ENCODE measurements at places on chromosomes 7 and 10. TPM values are rescaled to one million over a fixed set of nuclear protein-coding genes. Genes with fewer than 3 reads are reported as not detected.

DNA sequence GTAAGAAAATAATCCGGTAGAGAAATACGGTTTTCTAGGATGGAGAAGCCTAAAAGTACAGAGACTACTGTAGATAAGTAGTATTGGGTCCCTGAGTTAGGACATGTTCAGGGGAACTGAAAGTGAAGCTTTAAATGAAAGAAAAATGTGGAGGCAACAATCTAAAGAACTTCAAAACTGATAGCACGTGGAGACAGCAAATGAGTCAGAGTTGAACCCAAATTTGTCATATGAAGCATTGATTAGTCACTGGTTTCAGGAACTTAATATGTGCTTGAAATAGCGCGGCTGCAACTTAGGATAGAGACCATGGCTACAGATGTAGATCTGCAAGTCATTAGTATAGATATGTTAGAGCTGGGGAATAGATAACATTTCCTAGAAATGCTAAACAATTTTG is 1138.6 kb upstream of the SORCS1 start:
- DNase-seq: no peak

DNA sequence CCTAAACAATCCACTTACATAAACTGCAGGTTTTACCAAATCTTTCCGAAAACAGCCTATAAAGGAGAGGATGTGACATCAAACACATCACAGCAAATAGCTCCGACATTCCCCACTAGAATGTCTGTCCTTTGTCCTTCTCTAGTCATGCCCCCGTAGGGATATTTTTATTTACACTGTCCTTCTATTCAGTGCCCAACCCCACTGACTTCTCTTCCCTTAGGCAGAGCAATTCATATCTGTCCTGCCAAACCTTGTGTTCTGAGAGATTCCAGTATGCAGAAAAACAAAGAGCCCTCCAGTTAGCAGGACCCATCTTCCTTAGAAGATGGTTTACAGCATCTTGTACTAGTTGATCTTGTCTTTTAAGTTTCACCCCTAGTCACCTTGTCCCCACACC is 5.4 kb upstream of the GLI3 start:
- no peak for DNase-seq

DNA sequence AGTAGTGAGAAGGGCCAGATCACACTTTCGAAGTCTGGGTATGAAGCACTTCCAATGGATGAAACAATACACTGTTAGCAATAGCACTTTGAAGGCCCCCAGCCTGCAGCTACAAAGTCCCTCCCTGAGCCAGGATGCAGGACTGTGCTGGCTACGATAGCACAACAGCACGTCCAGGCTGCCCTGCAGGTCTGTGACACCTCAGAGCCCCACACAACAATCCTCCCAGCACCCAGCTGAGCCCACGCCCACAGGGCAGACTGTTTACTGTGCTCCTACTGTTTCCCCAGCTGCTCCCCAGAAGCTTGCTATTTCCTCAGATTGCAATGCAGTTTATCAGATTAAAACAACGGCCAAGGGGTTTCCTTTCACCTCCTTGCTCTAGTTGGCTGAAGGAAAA is 71.4 kb downstream of the HTR5A start:
- DNase-seq: no peak

- DNase-seq: peak; percentile 85
These were observed 957 bp upstream of the SVIL start for GRCh38 chr10:29635711-29636144.

GRCh38 chr7:17408904-17409290 is 110.4 kb downstream of the AHR start:
- DNase-seq: peak; percentile 17

DNA sequence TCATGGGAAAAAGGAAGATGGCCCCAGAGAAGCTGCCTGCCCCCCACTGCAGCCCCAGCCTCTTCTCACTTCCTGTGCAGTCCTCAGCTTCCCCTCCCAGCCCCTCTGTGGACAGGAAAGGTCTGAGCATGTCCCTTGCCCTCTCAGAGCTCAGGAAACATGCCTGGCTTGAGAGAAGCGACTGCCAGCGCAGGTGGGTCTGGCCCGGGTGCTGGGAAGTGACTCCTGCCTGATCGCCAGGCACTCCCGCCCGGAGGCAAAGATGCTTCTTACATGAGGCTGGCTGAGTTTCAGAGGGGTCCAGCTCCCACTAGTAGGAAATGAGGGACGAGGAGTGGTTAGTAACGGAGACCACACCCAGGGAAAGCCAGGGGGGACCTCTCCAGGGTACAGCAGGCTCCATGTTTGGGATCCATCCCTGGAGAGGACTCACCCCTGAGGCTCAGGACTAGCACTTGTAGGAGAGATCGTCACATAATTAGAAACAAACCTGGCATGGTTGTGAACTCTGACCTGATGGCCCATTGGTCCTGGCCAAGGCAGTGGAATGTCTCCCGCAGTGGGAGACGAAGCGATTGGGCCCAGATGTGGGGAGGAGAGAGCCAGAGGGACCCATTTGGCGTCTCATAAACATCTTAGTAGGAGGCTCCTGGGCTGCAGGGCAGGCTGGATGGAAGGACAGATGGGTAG is 12.3 kb downstream of the ELN start:
- no peak for DNase-seq

DNA sequence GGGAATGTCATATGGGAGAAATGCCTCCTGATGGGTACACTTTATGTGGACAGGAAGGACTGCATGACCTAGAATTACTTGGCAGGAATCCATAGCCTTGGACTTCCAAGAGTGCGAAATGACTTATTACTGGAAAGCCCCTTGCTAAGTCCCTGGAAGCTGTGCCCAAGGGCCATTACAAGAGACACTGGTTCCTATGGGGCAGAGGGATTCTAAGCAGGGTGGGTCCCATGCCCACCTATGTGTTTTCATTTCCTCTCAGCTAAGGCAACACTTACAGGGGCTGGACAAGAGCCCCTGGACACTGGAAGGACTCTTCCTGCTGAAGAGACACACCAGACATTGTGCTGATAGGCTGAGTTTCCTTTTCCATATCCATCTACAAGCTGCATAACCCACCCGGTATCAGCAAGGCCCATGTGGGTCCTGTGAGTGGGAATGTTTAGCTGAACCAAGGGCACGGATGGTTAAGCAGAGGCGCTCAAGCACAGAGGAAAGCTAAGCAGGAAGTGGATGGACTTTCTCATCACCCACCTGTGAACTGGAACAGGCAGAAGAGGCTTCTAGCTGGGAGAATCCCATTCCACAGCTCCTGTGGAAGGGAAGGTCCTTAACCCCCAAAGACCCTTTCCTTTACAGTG is 56.2 kb downstream of the XPNPEP1 start:
- DNase-seq: peak; percentile 59

DNA sequence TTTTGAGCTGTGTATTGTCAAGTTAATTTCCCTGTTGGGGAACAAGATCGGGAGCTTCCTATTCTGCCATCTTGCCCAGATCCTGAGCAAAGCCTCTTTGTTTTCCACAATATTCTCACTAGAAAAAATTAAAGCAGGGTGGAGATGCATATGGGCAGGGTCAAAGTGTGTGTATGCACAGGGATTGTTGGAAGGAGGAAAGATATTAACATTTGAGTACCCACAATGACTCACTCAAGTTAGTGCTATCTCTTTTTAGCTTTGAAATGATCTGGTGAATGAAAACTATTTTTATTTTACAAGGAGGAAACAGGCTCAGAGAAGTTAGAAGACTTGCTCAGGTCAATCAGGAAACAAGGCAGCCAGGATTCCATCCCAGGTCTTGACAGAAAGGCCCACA is 6.7 kb upstream of the BTBD16 start:
- DNase-seq: no peak

- no peak for DNase-seq
These were observed 41.8 kb downstream of the FGFR2 start for GRCh38 chr10:121556455-121556854.

DNA sequence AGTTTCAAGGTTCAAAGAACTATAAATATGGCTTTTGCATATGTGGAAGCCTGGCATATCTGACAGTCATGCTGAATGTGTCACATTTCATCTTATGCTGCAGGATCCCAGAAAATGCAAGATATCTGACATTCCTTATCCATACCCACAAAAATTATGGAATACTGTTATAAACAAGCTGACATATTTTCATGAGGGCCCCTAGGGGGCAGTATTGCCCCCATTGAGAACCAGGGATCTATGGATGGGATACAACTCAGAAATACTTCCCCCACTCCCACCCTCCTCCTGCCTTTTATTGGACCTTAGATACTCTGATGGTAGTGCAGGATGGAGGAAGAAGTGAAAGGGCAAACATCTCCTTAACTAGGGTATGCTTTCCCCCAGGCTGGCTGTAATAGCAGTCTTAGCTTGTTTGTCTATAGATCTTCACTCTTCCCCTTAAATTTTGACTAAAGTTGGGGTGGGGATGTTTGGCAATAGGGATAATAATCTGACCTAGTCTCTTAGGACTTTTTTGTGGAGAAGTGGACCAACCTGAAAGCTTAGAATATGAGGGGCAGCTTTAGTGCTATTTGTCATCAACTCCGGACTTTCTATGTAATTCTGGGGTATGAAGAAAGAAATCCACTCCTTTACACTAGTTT is 3.5 kb upstream of the GNGT1 start:
- DNase-seq: peak; percentile 64

DNA sequence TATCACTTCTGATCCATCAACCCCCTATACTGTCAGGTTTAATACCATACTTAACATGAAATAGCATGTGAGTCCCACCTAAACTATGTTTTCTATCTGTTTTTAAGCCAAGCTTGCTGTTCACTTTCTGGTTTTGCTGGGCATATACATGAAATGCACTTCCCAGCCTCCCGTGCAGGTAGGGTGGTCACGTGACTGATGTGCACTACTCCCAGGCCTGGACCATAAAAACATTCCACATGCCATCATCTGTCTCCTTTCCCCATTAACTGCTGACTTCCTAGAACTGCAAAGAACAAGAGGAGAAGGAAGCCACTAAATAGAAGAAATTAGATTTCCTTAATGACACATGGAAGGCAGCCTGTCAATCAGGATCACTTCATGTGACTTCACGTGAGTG is 40.1 kb upstream of the CALD1 start:
- DNase-seq: no peak

- no peak for DNase-seq
These were observed 78.5 kb downstream of the SHH start for GRCh38 chr7:155733582-155734444.

DNA sequence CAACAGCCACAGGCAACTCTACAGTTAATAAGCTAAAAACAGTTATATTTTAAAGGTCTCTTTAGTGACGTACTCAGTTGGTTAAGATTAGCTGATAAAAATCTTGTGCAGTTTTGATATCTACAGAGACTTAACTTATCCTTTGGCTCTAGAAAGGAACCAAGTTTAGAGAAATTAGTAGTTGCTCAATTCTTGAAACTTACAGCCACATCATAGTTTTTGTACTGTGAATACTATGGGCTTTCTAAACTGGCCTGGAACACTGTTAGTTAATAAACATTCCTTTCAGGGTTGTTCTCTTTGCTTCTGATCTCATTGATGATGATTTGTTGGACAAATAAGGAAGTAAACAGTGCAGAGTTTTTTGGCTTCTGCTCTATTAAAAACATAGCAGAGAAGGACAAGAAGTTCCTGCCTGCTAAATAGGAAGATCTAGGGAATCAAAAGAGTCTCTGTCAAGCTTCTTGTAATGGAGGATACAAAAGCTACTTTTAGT is 73.1 kb downstream of the MKLN1 start:
- DNase-seq: peak; percentile 31

DNA sequence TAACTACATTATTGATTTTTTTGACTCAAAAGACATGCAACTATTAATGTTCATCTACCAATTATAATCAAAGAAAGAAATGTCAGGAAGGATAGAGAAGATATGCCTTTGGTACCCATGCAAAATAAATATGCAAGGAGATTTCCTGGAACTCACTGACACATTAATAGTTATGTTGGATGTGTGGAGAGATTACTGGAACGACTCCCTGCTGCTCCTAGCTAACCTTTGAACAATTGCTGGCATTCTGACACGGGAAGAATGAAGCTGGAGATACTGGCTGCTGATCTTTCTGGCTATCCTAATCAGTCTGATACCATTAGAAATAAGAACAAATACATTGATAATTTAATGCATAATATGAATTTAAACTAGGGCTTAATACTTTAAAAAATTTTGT is 507.9 kb upstream of the NRG3 start:
- no peak for DNase-seq

DNA sequence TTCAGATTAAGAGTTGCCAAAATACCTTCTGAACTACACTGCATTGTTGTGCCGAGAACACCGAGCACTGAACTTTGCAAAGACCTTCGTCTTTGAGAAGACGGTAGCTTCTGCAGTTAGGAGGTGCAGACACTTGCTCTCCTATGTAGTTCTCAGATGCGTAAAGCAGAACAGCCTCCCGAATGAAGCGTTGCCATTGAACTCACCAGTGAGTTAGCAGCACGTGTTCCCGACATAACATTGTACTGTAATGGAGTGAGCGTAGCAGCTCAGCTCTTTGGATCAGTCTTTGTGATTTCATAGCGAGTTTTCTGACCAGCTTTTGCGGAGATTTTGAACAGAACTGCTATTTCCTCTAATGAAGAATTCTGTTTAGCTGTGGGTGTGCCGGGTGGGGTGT is 45.0 kb downstream of the DAGLB start:
- no peak for DNase-seq

DNA sequence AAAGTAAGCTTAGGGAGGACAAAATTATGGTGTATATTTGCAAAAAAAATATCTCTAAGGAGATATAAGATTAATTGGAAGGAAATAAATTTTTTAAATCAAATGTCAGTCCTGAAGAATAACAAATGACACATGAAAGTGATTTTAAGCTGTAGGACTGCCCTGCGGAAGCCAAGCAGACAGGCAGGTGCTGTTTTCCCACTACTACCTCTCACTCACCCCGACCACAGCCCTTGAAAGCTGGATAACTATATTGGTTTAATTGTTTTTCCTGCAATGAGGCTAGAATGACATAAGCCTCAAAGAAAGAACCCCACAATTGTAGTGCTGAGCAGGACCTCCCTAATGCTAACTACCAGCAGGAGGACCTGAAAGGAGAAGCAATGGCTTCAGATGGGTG is 68.6 kb upstream of the VIPR2 start:
- DNase-seq: no peak

DNA sequence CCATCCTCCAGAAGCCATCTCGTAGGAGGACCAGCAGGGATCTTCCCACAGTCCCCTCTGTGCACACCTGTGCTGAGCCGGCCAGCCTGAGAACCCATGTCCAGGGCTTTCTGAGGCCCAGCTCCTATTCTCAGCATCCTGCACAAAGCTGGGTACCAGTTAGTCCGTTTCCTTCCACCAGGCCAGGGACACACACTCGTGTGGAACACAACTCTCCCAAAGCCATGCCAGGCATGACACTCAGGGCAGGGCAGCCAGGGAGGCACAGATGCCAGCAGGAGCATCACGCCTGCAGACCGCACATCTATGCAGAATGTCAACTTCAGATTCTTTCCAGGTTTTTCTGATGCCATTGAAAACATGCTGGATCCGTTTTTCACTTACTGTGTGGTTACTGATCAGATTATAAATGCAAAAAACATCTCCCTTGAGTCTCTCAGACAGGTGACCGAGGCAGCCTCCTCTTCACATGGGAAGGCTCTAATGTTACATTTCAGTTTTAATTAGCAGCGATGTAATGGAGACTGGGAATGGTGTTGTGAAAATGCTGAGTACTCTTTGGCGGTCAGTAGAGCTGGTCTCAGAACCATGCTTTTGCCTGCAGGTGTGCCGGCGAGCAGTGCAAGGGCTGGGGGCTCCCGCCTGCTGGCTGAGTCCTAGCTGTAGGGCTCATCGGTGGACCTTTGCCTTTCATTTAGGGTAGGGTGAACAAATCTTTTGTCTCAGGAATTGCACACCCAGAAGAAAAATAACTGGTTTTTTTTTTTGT is 3.3 kb upstream of the SUN1 start:
- no peak for DNase-seq

CLCN1 gene
- total RNA-seq: not detected

LIPM gene
- total RNA-seq: not detected

AGMO gene
- 0.35 TPM for total RNA-seq

SEPTIN7 gene
- 219 TPM for total RNA-seq

GPR26 gene
- total RNA-seq: not detected

CPA2 gene
- not detected for total RNA-seq
